ENCODE measurements at places on chromosomes 4 and X.

DNA sequence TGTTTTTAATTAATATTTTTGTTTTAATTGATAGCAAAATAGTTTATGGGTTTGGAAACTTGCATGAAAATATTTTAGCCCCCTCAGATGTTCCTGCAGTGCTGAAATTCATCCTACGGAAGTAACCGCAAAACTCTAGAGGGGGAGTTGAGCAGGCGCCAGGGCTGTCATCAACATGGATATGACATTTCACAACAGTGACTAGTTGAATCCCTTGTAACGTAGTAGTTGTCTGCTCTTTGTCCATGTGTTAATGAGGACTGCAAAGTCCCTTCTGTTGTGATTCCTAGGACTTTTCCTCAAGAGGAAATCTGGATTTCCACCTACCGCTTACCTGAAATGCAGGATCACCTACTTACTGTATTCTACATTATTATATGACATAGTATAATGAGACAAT, 40.4 kb downstream of the MAP7D3 start:
- no peak for DNase-seq

GRCh38 chr4:90328558-90328957, 201.4 kb downstream of the CCSER1 start:
- no peak for DNase-seq

GRCh38 chr4:6092971-6093370, 74.7 kb upstream of the C4orf50 start:
- no peak for DNase-seq

DNA sequence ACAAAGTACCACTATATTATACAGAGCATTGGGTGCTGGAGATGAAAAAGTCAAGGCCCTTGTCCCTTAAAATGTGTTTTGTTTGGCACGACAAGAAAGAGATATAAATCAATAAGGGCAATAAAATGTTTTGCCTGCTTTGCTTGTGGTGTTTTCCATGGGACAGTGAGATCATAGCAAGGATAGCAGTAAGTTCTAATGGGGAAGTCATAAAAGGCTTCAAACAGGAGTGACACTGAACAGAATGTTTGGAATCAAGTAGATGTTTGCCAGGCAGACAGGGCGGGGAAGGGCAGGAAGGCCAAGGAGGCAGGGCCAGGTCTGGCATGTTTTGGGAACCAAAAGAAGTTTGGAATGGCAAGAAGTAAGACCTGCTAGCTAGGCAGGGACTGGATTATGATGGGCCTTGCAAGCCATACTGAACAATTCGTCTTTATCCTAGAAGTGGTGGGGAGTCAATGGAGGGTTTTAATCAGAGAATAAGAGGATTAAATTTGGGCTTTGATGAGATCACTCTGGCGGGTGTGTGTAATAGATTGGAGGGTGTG, 16.4 kb downstream of the FGF2 start:
- DNase-seq = no peak

- no peak for DNase-seq
These were observed 14.7 kb downstream of the APEX2 start for GRCh38 chrX:55014897-55015299.

GRCh38 chrX:56800801-56801200, 71.8 kb downstream of the NBDY start:
- DNase-seq = no peak

DNA sequence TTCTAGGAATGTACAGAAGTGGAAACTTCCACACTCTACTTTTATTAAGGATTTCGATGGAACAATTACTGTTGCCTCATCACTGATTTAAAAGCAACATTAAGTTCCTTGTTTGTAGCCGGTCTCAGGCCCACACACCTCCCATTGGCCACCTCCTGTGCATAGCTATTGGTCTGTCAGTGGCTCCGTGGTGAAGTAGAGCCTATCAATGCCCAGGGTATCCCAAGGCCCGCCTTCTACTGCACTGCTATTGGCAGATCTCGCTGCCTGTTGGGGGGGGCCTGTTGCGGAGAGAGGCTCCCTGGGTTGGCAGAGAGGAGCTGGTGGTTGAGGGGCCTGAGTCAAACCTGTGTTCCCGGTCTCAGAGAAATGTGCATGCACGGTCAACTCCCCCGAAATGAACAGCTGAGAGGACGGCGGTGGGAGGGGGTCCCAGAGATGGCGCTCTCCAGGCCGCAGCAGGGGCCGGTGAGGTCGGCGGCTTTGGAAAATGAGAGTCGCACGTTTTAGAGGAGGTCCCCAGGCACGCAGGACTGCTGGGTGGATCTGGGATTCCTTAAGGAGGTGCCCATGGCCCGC, 4.9 kb upstream of the ARAF start:
- peak; percentile 65 for DNase-seq

Data from stimulated activated CD8-positive, alpha-beta memory T cell treated with anti-CD3 and anti-CD28 coated beads, Interleukin-4, amount 100 ng/mL, for 1 hour (primary cell).